ENCODE measurements at places on chromosomes 13 and 19.

DNA sequence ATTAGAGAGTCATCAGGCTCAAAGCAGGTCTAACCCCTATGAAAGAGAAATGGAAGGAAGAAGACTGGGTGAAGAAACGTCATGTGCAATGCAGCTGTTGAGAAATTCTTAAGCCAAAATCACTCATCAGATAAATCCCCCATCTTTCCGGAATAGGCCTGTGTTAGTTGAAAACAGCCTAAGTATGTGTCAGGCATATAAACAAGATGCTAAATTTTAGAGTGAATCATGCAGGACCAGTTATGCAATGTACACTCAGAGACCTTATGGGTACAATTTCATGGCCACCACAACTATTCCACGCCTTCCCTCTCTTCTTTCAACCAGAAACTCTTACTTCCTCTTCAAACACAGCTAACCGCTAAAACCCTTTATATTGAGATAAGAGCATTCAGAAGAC, 717.7 kb upstream of the ATXN8OS start:
- no peak for DNase-seq

DNA sequence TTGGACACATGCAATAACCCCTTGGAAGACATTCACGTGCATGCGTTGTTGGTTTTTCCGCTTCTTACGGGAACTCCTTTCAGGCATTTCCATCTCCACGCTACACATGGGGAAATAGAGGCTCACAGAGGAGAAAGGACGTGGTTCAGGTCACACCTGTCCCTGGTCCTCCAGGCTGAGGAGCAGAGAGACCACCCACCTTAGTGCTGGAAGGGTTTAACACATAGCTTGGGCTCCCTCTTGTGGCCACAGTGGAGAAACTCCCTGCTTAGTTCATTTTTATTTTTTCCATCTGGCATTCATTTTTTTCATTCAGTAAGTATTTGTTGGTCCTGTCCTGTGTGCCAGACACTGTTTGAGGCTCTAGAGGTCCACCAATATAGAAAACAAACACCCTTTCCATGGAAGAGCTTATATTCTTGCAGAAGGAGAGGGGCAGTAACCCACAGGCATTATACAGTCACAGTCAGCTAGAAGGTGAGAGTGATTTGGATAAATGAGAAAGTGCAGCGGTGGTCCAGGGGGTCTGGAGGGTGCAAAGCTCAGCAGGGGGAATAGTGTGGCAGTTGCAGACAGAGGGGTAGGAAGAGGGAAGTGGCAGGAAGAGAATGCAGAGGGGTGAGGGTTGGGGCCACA, 24.2 kb upstream of the TTYH1 start:
- no peak for DNase-seq

DNA sequence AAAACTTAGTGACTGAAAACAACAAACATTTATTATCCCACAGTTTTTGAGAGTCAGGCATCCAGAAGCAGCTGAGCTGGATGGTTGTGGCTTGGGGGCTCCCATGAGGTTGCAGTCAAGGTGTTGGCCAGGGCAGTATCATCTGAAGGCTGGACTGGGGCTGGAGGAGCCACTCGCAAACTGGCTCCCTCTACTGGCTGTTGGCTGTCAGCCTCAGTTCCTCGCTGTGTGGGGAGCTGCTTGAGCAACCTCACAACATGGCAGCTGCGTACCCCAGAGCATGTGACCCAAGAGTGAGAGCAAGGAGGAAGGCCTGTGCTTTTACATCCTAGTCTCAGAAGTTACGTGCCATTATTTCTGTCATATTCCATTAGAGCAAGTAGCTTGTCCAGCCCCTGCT, 9.7 kb downstream of the YJU2 start:
- no peak for DNase-seq

- no peak for DNase-seq
These were observed 12.4 kb upstream of the SULT2B1 start for GRCh38 chr19:48539503-48540096.

DNA sequence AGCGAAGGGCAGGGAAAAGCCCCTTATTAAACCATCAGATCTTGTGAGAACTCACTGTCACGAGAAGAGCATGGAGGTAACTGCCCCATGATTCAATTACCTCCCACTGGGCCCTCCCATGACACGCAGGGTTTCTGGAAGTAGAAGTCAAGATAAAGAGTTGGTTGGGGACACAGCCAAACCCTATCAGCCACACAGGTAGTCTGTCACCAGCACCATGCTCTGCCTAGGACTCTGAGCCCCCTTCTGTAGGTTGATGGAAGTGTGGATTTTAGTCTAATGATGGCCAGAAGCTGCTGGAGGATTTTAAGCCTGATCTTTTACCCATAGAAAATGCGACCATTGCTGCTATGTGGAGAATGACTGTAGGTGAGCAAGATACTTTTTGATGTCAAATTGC, 60.8 kb downstream of the ARHGEF7 start:
- DNase-seq, result no peak

DNA sequence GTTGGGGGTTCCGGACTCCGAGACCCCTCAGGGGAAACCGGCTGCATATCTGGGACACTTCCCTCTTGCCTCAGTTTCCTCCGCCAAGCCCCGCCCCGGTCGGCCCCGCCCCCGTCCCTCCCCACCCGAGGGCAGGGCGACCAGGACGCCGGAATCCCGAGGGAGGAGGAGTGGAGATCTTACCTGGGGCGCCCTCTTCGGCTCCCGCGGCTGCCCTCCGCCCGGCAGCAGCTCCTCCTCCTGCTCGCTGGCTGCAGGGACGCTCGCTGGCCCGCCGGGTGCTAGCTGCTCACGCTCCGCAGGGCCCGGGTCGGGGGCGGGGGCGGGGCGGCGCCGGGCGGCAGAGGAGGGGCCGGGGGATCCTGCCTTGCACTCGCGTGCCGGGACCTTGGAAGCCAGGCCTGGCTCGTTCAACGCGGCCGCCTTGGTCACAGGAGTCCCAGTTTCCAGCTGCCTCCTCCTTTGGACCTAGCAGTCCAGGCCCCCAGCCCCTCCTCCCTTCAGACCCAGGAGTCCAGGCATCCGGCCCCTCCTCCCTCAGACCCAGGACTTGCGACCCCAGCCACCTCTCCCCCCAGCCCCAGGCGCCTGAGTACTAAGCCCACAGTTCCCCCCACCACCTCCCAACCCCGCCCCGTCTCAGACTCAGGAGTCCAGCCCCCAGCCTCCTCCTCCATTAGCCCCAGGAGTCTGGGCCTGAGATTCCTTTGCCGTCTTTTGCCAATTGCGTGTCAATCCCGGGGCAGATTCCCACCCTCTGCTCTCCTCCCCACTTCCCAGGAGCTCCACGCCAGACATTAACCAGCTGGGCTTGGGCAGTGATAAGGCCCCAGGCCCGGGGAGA, at the start of gene NTF4:
Gene NTF4 (minus strand): TSS at position 51 of the 844 bp plus-strand sequence. CDS start 2,821 bp downstream, outside the sequence.
- DNase-seq, result peak; percentile 52

DNA sequence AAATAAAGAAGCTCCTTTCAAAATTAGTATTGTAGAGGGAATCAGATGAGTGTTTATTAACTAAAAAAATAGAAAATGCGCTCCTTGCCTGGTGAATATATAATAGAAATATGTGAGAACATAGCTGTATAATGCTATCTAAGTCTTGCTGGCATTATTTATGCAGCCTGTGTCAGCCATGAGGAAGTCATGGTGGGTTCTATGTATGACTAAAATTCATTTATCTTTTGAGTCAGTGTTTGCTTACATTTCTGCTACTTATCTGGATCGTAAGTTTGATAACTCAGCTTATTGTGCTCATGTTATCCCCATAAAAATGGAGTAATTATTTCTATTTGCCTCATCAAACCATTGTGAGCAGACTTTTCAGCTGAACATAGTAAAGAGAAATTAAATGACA, 449.3 kb downstream of the OXGR1 start:
- DNase-seq, result no peak

DNA sequence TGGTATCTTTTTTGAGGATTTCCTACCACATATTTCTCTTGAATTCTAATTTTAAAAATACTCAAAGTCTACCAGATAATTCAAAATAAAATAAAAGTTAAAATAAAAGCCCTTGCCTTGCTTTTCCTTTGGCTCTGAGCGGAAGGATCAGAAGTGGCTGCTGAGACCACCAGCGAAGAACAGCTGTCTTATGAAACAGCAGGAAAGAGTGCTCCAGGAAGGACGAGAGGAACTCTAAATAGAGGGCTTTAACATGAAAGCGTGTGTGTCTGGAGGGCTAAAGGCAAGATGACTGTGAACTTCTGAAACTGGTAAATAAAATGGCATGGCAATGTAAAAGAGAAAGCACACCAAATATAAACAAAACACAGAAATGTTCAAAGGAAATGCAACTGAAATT, 521.5 kb upstream of the SPRY2 start:
- DNase-seq, result no peak

DNA sequence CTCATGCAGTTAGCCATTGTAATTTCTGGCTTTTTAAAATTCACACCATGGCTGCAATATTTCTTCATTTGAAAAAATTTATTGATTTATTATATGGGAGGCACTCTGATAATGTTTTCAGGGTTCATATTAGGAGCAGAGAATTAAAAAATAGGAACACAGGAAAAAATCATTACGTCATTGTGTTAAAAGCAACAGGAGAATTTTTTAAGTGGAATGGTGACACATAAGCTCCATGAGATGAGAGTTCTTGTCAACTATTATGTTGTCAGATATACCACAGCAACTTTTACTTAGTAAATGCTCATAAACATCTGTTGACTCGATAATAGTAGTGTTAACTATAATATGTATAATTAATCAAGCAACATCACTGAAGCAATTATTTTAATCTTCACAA, 400.1 kb downstream of the TDRD3 start:
- DNase-seq, result no peak

DNA sequence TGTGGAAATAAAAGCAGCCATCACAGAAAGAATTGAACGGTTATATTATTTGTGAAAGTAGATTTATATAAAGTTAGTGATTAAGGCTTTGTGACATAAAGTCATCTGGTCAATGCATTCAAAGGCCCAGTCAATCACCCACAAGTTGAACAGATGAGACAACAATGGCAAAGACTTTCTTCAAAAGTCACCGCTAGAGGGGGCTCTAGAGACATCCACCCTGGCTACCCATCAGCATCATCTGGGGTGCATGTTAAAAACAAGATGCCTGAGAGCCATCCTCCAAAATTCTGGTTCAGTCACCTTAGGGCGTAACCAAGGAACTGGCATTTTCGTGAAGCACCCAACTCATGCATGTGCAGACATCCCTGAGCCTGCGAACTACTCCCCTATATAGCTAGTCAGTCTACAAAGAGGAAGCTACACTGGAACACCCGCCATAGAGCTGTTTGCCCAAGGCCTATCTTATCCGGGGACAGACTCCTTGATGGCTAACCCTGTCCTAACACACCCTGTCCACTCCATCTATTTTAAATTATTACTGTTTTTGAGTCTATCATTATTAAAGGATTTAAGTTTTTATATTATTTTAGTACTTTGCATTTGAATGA, 970.5 kb downstream of the UQCRFS1 start:
- DNase-seq, result no peak

GRCh38 chr13:38998739-38999138, 8.1 kb upstream of the STOML3 start:
- no peak for DNase-seq

DNA sequence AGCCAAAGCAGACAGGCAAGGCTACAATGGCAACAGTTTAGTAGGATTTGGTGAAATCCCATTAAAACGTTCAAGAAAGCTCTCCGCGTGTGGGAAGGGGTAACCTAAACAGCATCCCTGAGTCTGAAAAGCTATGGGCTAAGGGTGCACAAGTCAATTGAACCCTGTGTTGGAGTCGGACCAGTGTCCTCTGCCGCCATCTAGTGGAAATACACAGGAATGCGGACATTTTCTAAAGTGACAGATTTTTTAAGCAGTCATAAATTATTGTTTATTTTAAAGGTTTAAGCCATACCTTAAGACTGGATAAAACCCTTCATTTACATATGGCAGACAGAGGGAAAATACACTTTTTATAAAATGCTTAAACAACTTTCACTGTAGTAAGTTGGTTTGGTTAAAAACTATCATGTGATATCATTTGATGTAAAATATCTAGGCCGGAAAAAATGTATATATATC, 26.5 kb upstream of the LSM14A start:
- no peak for DNase-seq

GRCh38 chr19:38252941-38253691, 3.1 kb downstream of the PPP1R14A start:
- DNase-seq, result no peak

DNA sequence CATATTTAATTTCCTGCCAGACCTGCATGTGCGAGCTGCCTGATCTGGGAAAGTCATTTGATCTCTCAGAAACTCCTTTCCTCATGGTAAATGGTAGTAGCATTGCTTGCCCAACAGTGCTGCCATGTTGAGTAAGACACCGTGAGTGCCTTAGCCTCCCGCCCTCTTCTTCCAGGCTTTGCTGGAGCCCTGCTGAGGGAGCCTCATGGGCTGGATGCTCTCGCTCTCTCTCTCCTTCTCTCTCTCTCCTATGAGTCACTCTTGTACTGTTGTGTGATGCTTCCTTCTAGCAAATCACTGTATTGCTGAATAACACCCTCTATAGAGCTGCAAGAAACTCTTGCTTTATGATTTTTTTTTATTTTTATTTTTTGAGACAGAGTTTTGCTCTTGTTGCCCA, 365.5 kb downstream of the UQCRFS1 start:
- no peak for DNase-seq

Data from gastrocnemius medialis (tissue), 4 donors.